ENCODE measurements at places on chromosomes 3 and 15. TPM values are rescaled to one million over a fixed set of nuclear protein-coding genes. Genes with fewer than 3 reads are reported as not detected.
A peak's percentile ranks its signal among the peaks of the same experiment; 100 is the strongest.

UNC13C gene
- 0.49 TPM for total RNA-seq

SLC24A1 gene
- total RNA-seq, result 4.7 TPM

SLC12A8 gene
- total RNA-seq, result 2.4 TPM

SATB1 gene
- 80.5 TPM for total RNA-seq

ACKR2 gene
- 0.64 TPM for total RNA-seq

SLC7A14 gene
- 6.2 TPM for total RNA-seq

IL17RB gene
- 0.78 TPM for total RNA-seq

SYNM gene
- 4.8 TPM for total RNA-seq

OXTR gene
- 4.0 TPM for total RNA-seq

ZIC1 gene
- total RNA-seq, result not detected

DNA sequence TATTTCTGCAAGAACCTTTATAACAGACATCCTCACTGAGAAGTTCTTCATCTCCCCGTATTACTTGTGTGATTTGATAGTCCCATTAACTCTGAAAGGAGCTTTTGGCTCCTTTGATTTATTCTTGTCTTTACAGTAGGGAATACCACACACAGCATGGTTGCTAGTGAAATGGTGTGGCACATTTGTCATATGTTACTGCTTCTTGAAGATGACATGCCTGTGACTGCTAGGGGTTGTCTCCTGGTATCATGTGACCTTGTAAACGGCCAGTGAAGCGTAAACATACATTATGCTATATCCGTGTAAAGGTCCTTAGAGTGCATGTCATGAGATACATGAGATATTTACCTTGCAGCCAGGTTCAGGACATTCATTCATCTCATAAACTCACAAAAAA is 197.9 kb downstream of the RYR3 start:
- DNase-seq, result no peak

DNA sequence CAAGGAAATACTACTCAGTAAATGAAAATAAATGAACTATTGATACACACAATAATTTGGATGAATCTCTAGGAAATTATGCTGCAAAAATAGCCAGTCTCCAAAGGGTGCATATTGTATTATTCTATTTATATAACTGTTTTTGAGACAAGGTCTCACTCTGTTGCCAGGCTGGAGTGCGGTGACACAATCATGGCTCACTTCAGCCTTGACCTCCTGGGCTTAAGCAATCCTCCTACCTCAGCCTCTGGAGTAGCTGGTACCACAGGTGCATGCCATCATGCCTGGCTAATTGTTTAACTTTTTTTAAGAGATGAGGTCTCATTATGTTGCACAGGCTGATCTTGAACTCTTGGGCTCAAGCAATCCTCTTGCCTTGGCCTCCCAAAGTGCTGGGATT is 12.5 kb downstream of the KLHDC8B start:
- no peak for DNase-seq

GRCh38 chr15:57296473-57297162 is 79.7 kb upstream of the CGNL1 start:
- no peak for DNase-seq

GRCh38 chr3:59595830-59596229 is 546.0 kb upstream of the CFAP20DC start:
- DNase-seq, result no peak

- DNase-seq, result no peak
Measured at GRCh38 chr3:27239951-27240350, 129.2 kb downstream of the NEK10 start.

DNA sequence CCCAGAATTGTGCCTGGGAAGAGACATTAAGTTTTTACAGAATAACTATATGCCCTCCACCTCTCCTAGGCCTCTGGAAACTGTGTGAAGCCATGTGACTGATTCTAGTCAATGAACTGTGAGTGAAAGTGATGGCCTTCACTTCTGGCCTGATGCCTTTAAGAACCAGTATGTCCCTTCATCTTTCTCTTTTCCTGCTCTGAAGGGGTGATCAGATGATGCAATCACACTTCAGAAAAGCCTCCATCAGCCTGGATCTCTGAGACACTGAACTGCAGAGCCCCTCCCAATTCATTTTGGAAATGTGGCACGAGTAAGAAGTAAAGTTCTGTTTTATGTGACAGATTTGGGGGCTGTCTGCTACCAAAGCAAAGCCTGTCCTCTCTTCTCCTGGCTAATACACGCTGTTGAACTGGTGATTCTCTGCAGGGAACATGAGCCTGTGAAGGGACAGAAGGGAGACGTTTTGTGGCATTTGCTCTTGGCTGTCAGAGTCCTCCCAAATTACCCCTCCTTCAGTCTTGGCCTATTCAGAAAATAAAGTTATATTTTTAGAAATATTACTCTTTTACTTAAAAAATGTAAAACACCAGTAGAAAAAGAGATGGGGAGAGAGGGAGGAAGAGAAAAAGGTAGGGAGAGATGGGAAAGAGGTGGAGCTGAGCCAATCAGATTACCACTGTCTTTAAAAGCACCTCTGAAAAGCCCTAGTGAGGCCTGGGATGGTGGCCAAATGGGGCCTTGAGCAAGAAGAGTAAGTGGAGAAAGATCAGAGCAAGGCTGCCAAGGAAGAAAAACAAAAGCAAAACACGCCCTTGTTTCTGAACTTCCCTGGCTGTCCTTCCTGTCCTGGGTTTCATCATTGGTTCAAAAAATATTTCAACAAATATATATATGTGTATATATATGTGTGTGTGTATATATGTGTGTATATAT is 40.9 kb upstream of the RYK start:
- no peak for DNase-seq

DNA sequence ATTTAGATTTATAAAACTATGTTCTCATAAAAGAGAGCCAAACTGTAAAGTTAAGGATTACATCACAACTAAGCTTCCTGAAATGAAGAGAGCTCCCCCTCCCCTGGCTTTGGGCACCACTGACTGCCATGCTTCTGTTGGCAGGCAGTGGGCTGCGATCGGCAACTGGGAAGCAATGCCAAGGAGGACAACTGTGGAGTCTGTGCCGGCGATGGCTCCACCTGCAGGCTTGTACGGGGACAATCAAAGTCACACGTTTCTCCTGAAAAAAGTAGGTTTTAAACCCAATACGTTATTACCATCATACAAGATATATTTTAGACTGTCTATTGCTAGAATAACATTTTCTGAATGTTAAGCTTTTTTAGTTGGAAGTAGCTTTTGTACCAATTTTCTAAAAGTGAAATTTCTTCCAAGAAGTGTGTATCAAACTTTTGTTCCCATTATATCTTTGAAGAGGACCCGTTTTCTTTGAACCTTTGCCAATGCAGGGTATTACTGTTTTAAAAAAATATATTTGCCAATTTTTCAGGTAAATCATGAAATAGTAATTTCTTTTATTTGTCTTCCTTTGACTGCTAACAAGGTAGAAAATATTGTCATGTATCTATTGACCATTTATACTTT is 184.1 kb downstream of the ADAMTSL3 start:
- DNase-seq, result peak; percentile 69

- DNase-seq, result no peak
Measured at GRCh38 chr3:162555761-162556160, 1059.2 kb downstream of the OTOL1 start.

DNA sequence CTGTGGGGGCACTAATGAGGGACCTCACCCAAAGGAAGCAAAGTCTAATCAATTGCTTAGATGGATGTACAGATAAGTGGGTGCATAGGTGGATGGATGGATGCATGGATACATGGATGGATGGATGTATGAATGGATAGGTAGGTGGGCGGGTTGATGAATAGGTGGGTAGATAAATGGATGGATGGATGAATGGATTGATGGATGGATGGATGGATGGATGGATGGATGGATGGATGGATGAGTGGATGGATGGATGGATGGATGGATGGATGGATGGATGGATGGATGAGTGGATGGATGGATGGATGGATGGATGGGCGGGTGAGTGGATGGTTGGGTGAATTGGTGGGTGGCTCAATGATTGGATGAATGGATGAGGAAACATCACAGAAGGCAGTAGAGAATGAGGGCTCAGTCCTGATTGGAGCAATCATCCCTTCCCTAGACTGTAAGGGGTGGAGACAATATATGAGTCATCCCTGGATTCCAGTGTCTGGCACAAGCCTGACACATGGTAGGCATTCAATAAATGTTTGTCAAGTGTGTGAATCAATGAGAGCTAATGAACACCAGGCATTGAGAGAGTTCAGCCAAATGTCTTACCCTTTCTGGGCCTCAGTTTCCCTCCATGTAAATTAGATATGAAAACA is 40.4 kb upstream of the PXYLP1 start:
- DNase-seq, result no peak

DNA sequence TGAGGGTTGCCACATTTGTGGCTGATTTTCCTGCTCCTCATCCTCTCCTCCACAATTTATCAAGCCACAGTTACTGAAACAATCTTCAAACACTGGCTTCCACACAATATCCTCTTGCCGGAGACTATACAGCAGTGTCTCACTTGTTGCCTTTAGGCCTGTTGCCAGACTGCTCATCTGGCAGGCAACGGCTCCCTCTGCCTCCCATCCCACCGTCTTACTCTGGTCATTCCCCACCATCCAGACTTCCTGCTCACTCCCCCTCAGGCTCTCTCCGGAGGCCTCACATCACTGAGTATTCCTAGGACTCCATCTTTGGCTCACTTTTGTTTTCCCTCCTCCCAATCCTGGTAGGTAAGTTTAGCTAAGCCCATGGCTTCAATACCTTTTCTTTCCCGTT is 301.9 kb downstream of the IL20RB start:
- DNase-seq, result no peak

DNA sequence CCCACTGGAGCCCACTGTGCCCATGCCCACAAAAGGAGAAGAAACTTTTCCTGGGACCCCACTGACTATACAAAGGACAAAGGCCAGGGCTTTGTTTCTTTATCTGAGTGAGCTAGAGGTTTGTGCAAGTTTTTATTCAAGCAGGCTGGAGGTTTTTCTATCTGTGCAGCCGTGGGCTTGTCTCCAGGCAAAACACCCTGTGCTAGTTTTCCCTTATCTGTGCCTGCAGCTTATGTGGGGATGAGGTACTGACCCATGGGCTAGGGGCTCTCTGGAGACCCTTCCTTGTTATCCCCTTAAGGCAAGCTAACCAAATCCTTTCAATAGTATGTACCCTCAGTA is 545.5 kb downstream of the ZPLD1 start:
- no peak for DNase-seq

- no peak for DNase-seq
Measured at GRCh38 chr3:134809427-134810051, 14.5 kb downstream of the EPHB1 start.

DNA sequence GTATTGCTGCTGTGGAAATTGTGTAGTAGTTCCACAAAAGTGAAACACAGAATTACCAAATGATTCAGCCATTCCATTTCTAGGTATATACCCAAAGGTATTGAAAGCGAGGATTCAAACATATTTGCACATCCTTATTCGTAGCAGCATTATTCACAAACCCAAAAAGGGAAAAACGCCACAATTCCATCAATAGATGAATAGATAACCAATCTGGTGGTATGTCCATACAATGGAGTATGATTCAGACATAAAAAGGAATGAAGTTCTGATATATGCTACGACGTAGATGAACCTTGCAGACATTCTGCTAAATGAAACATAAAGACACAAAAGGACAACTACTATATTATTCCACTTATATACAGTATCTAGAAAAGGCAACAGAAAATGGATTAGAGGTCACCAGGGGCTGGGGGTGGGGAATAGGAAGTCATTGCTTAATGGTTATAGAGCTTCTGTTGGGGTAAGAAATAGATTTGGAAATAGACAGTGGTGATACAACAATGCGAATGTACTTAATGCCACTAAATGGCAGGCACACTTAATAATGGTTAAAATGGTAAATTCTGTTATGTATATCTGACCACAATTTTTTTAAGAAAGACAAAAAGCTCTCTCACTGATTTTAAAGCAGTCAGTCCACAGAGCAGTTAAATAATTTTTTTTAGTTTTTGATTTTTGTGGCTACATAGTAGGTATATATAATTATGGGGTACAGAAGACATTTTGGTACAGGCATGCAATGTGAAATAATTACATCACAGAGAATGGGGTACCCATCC is 51.8 kb upstream of the PSMD6 start:
- DNase-seq, result no peak

DNA sequence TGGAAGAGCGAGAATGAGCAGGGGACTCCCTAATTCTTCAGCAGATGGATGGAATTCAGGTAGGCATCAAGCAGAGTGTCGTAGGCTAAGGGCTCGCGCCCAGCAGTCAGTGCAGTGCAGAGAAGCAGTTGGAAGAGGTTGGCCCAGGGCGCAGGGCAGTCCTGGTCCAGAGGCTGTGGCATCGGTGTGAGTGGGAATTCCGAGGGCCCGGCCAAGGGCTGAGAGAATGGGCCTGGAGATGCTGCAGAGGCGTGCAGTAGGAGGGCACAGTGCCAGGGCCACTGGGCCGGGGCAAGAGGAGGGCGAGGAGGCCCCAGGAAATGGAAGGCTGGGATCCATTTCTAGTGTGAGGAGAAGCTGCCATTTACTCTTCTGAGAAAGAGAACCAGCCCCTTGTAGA is 74.4 kb downstream of the AAGAB start:
- no peak for DNase-seq

- no peak for DNase-seq
Measured at GRCh38 chr15:62601777-62602545, 436.9 kb upstream of the C2CD4B start.

DNA sequence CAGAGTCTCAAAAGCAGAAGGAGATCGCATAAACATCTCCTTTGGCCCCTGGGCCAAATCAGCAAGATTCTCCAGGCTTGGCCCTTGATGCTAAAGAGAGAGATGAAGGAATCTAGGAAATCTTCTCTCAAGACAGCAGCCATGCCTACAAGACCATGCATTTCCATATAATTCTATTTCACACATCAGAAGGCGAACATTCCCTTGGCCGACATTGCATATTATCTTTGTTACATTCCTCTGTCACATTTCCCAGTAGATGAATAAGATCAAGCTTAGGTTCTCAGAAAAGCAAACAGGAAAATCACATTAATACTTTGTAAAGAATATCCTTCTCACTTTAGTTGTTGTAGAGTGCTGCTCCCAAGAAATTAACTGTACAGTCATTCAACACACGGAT is 21.3 kb downstream of the GASK1A start:
- DNase-seq, result no peak

DNA sequence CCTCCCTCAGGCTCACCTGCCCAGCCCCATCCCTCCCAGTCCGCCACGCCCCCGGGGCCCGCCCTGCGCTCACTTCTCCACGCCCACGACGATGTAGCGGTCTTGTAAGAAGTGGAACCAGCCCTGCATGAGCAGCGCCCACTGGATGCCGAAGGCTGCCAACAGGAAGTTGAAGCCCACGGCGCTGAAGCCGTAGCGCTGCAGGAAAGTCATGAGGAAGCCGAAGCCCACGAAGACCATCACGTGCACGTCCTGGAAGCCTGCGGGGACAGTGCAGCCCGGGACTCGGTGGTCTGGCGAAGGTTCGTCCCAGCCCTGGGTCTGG is 9.7 kb downstream of the RHCG start:
- DNase-seq, result no peak

- DNase-seq, result peak; percentile 77
Measured at GRCh38 chr3:77038468-77038929, 1.4 kb upstream of the ROBO2 start.

- no peak for DNase-seq
Measured at GRCh38 chr3:9468460-9468859, 71.0 kb downstream of the SETD5 start.

GRCh38 chr3:58584690-58585004 is 7.5 kb upstream of the FAM107A start:
- DNase-seq, result no peak

GRCh38 chr3:104939196-104939595 is 427.5 kb upstream of the ALCAM start:
- no peak for DNase-seq
